ENCODE measurements at places on chromosomes 7 and 10. TPM values are rescaled to one million over a fixed set of nuclear protein-coding genes. Genes with fewer than 3 reads are reported as not detected.

Gene MKX
- 15.3 TPM for total RNA-seq

Gene GPR85
- 7.2 TPM for total RNA-seq

Gene SPDYE8
- not detected for total RNA-seq

Gene GNG11
- total RNA-seq = 8.8 TPM

DNA sequence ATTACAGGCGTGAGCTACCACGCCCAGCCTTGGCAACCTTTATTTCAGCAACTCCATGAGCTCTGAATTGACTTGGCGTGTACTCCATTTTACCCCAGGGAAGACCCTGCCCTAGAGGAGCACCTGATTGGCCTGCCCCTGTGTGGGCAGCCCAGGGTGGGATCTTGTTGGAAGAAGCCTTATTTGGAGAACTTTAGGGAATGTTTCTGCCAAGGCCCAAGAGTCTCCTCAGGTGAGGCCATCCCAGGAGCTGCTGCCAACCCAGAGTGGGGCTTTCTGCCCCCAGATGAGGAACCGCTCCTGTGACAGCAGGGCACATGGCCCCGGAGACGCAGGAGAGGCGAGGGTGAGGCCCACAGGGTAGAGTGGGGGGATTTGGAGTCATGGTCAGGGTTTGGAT is 42.0 kb downstream of the VWA2 start:
- H3K27ac ChIP-seq = no peak overlapping the region
- H3K4me3 ChIP-seq = no peak overlapping the region
- no peaks in the 10 kb centered on the region for H3K4me1 ChIP-seq
- H3K36me3 ChIP-seq = no peaks in the 10 kb centered on the region
- peaks cover 15% of the 10 kb centered on the region for H3K27me3 ChIP-seq

Gene CYP26C1
- total RNA-seq = under 0.01 TPM

Gene HPSE2
- not detected for total RNA-seq

Gene SFXN3
- 106 TPM for total RNA-seq

DNA sequence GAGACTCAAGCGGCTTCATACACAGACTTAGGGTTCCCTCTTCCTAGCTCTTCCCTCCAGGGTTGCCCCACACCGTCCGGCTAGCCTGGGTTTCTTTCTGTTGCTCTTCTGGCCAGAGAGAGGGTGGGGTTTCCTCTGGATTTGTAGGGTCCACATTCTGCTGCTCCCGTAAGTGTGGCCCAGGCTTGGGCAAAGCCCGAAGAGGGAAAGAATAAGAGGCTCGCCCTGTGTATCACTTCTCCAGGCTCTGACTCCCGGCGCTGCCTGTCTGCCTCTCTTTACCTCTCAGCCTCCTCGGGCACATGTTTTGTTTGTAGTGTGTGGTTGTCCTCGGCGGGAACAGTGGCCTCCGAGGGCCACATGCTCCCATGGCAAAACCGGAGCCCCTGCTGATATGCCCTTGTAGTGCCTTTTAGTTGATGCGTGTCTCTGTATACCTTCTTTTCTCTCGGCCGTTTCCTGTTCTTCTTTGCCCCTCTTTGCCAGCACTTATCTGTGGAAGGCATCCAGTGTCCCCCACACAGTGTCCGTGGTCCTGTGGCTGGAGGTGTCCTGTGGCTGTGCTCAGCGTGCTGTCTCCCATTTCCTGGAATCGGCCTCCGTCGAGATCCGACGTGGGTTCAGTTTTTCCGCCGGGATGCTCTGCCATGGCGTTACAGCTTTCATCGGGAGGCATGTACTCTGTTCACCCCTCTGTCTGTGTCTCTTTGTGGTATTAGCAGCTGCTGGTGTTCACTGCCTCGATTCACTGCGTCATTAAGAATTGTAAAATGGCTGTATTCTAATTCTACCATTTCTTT is 102.9 kb downstream of the INPP5A start:
- no peaks in the 10 kb centered on the region for H3K27me3 ChIP-seq
- H3K36me3 ChIP-seq = no peaks in the 10 kb centered on the region
- DNase-seq = peak; percentile 75
- H3K27ac ChIP-seq = no peak overlapping the region
- no peak overlapping the region for H3K4me3 ChIP-seq

- no peak overlapping the region for H3K27ac ChIP-seq
- H3K4me3 ChIP-seq = no peak overlapping the region
- DNase-seq = no peak
- H3K27me3 ChIP-seq = no peaks in the 10 kb centered on the region
- H3K4me1 ChIP-seq = peaks cover 4% of the 10 kb centered on the region
These were observed 73.0 kb downstream of the PLXDC2 start for GRCh38 chr10:19889256-19889655.

GRCh38 chr7:103919272-103919868 is 70.1 kb downstream of the RELN start:
- no peaks in the 10 kb centered on the region for H3K36me3 ChIP-seq
- H3K4me3 ChIP-seq = no peak overlapping the region
- no peaks in the 10 kb centered on the region for H3K27me3 ChIP-seq
- H3K27ac ChIP-seq = no peak overlapping the region

DNA sequence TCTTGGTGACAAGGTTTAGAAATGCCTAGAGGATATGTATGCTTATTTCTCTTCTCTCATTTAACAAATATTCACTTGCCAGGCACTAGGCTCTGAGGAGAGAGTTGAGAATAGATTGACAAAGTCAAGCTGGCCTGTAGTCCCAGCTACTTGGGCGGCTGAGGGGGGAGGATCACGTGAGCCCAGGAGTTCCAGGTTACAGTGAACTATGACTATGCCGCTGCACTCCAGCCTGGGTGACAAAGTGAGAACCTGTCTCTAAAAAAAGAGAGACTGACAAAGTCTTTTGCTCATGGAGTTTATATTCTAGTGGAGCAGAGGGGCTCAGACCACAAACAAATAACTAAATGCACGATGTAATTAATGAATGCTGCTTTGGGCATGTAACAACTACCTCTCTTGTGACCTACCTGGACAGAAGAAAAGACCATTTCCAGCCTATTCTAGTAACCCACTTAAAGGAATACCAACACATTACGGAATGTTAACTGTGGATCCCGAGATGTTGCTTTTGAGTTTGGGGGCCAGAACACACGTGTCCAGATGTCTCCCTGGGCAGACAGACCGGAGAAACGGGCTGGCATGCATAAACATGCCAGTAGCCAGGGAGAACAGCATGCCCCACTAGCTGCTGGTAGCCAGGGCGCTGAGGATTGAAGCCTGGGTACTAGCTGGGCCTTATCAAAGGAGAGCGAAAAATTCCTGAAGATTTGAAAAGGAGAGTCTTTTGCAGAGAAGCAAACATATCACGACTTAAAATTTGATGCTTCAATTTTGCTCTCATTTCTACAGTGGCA is 2.6 kb upstream of the BMPR1A start:
- no peaks in the 10 kb centered on the region for H3K27me3 ChIP-seq
- peaks cover 9% of the 10 kb centered on the region for H3K4me1 ChIP-seq
- no peaks in the 10 kb centered on the region for H3K36me3 ChIP-seq
- H3K27ac ChIP-seq = no peak overlapping the region
- no peak for DNase-seq
